ENCODE measurements at places on chromosomes 4 and X. TPM values are rescaled to one million over a fixed set of nuclear protein-coding genes. Genes with fewer than 3 reads are reported as not detected.

DNA sequence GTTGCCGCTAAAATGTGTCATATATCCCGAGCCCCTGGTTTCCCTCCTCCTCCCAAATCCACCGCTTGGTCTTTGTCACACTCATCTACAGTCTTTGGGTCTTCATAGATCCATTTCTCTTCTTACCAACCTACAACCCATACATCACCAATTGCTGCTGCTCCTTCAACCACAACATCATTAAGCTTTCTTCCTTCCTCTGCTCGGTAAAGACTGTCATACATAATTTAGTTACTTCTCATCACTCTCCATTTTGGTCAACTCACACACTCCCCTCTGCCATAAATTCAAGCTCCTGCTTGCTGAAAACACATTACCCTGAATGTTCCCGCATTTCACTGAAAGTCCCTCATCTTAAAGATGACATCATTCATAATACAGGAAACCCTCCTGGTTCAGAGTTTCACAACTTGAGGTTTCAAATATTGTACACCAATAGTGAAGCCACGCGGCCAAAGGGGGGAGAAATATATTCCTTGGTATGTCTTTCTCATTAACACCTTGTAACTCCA lies 1.7 kb upstream of the DCTD start:
- no peak for DNase-seq

GRCh38 chr4:573122-573892 lies 2.8 kb downstream of the TMEM271 start:
- no peak for DNase-seq

GRCh38 chr4:163666332-163666873 lies 171.9 kb downstream of the TMA16 start:
- no peak for DNase-seq

- no peak for DNase-seq
These were observed 90.4 kb upstream of the RAB40AL start for GRCh38 chrX:102846544-102847236.

DNA sequence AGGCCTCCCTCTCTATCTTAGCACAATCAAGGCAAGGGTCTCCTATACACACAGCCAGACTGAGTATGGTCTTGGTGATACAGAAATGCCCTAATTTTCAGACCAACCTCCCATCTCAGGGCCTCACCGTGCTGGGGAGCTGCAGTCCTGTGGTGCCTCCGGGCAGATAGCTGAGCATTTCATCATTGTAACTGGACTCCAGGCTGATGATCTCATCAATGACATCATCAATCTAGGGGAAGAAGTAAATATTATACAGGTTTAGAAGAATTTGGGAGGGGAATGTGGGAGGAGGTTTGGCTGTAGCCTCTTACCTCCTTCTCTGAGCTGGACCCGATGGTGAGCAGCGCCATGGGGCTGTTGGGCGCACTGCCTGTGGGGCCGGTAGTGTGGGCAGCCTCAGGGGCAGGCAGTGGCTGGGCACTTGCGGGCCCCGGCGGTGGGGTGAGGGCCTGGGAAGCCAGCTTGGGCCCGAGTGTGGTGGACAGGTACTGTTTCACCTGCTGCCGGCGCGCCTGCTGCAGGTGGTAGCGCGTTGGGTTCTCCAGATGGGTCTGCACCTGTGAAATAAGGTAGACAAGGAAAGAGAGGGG lies 5.2 kb downstream of the TFE3 start:
- DNase-seq: no peak

DNA sequence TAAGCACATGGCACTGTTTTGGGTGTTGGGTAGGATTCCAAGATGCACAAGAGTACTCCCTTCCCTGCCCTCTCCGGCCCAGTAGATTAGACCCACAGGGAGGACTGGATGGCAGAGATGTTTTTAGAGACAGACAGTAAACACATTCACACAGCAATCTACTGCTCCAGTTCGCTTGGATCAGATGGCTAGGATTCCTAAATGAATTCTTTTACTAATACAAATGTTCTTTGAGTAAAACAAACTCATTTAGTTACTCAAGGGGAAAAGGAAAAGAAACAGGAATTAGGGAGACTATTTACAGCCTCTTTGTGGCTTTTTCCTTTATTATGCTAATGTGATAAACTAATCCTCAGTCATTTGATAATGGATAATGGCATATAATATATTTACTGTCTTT lies 5.9 kb downstream of the SNX25 start:
- DNase-seq: no peak

- DNase-seq: no peak
These were observed 1166.3 kb upstream of the PCDH7 start for GRCh38 chr4:29553846-29554245.

The PNMA6A gene
- 2.0 TPM for total RNA-seq

The CTAG1A gene
- total RNA-seq: not detected

DNA sequence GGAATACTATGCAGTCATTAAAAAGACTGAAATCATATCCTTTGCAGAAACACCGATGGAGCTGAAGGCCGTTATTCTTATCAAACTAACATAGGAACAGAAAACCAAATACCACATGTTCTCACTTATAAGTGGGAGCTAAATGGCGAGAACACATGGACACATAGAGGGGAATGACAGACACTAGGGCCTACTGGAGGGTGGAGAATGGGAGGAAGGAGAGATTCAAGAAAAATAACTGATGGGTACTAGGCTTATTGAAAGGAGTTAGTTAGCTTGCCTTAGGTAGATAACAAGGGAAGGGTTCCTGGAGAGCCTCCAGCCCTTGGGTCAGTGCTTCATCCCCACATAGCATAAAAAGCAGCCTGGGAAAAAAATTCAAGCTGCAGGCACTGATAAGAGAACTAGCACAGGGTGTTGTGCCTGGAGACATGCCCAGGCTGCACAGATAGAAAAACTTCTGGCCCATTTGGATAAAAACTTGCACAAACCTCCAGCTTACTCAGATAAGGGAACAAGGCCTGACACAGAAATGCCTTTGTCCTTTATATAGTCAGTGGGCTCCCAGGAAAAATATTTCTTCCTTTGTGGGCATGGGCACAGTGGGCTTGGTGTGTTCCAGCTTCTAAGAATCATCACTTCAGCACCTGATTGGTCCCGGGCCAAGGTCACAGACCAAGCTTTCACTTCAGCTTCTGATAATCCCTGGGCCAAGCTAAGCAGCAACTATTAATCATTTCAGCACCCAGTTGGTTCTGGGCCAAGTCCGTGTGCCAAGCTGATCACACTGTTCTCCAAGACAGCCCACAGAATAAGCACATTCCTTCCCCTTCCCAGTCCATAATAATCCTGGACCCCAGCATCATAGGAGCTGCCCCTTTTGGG lies 23.1 kb upstream of the PWWP3B start:
- DNase-seq: no peak

- DNase-seq: no peak
These were observed 555.4 kb downstream of the BCOR start for GRCh38 chrX:39542316-39542715.

GRCh38 chr4:46648088-46648744 lies 258.3 kb upstream of the GABRA2 start:
- DNase-seq: no peak

The SNCA gene
- 1.2 TPM for total RNA-seq

GRCh38 chr4:11650801-11651596 lies 222.3 kb upstream of the HS3ST1 start:
- DNase-seq: no peak

DNA sequence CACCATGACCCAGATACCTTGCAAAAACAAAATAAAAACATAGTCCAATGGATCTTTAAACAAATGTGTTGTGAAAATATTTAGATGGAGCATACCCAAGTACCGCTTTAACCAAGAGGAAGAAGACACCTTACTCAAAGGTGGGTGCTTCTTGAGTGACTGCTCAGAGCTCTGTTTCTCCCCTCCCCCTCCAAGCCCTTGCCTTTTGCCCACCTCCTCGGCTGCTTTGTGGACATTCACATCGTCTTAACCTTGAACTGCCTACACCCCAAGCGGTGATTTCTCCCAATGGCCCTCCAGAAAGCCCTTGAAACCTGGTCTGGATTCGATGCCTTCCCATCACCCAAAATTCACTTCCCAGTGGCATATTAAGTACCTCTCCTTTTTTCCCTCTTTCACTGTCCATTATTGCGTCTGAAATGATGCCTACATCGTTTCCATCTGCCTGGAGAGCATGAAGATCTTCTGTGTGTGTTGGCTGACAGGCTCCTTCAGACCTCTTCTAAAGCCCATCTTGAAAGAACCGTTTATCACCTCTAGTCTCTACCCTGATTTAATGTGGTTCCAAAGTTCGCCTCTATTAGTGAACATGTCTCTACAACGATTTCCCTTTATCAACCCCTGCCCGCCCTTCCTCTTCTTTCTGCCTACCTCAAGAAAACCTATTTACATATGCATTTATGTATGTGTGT lies 968 bp downstream of the GPRIN3 start:
- no peak for DNase-seq

DNA sequence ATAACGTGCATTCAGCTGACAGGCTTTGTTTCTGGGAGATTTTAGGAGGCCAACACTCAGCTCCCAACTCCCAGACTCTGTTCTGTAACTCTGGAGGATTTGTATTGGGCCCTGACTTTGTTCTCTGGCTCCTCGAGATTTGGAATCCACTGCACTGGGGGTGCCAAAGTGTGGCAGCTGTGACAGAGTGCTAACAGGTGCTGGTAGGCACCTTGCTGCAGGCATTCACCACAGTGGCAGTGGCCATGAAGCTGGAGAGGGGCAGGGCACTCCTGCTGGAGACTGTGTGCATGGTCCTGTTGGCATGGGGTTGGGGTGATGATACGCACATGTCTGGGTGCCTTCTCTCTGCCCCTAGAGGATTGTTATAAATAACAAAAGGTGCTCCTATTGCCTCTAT lies 1094.9 kb upstream of the SLIT2 start:
- DNase-seq: no peak

DNA sequence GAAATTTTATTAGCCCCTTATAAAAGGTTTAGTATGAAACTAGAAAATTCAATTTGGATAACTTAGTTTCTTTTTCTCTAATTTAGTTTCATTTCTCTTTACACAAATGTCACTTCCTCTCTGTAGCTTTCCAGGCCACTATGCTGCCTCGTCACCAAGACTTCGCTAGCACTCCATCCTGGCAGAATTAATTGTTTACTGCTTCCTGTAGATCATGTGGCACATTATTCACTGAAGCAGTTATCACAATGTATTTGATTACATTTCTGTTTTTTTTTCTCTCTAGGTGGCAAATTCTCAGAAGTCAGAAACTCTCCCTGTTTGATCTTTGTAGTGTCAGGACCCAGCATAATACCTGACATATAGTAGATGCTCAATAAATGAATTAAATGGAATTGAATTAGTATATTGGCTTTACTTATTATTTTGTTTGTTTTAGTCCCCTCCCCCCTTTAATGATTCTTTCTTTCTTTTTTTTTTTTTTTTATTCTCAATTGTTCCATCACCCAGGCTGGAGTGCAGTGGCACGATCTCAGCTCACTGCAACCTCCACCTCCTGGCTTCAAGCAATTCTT lies 9.3 kb upstream of the SAT1 start:
- DNase-seq: peak; percentile 36

DNA sequence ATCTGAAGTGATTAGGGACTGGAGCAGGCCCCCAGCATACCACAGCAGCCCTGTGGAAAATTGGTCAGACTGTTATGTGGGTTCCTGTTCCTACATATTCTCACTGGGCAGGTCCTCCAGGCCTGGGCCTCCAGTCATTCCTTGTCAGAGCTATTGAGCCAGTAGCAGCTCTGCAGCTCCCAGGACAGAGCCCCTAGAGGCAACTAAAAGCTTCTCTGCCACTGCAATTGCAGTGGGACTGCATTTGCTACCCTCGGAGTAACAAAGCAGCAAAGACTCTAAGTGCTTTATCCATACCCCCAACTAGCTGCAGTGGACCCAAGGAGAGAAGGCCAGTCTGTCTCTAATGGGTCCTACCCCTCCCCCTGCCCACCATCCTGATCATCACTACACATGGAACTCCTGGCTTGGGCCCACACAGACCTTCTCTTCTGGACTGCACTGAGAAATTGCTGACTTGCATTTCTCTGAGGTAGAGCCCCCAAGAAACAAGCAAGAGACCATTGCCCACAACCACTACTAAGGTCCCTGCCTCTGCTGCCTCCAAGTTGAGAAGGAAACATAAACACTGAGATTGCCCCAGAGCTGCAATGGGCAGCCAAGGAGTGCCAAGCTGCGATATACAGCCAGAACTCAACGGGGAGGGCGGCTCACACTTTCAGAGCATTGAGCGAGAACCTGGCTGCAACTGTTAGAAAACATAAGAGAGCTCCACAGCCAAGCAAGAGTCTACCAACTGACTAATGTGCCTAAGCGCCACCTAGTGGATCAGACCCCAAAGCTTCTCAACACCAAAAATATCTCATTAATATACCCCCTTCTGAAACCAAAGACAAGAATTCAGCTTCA lies 738.7 kb upstream of the NDST4 start:
- no peak for DNase-seq

DNA sequence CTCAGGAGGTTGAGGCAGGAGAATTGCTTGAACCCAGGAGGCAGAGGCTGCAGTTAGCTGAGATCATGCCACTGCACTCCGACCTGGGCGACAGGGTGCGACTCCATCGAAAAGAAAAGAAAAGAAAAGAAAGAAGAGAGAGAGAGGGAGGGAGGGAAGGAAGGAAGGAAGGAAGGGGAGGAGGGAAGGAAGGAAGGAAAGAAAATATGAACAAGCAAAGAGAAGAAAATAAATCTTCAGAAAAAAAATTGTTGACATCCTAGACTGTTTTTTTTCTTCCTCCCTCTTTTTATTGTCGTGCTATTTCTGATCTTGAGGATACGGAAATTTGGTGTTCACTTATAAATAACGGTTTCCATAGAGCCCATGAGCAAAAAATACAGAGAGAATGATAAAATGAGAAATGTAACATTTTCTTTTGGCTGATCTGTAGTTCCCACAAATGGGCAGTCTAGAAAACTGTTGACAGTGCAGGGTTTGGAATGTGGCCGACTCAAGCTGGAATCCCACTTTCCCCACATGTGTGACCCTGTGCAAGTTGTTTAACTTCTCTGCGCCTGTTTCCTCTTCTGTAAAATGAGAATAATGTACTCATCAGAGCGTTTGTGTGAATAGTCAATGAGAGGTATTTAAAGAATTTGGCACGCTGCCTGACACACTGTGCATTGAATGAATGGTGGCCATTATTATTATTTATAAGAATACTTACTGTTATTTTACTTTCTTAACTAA lies 19.4 kb downstream of the SORBS2 start:
- no peak for DNase-seq

DNA sequence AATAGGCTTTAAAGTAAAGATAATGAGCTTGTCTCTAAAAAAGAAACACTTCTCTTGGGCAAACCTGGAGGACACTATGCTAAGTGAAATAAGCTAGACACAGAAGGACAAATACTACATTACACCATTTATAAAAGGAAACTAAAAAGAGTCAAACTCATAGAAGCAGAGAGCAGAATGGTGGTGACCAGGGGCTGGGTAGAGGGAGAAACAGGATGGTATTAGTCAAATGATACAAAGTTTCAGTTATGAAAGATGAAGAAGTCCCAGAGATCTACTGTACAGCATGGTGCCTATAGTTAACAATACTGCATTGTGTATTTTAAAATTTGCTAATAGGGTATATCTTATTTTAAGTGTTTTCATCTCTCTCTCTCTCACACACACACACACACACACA lies 28.5 kb downstream of the ACSL4 start:
- no peak for DNase-seq

All from activated T-cell treated with anti-CD3 and anti-CD28 coated beads, Interleukin-2, amount 50 U/mL, for 4 hours (primary cell).